ENCODE measurements at places on chromosomes 4 and X.

GRCh38 chr4:41323179-41323578 is 66.5 kb downstream of the UCHL1 start:
- DNase-seq, result no peak

DNA sequence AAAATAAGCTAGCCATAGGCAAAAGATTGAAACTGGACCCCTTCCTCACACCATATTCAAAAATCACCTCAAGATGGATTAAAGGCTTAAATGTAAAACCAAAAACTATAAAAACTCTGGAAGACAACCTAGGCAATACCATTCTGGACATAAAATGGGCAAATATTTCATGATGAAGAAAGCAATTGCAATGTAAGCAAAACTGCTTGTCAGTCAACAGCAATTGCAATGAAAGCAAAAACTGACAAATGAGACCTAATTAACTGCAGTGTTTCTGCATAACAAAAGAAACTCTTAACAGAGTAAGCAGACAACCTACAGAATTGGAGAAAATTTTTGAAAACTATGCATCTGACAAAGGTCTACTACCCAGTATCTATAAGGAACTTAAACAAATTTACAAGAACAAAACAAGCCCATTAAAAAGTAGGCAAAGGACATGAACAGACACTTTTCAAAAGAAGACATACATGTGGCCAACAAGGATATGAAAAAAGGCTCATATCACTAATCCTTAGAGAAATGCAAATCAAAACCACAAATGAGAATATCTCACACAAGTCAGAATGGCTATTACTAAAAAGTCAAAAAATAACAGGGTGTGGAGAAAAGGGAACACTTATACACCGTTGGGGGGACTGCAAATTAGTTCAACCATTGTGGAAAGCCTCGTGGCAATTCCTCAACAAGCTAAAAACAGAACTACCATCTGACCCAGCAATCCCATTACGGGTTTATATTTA is 46.7 kb downstream of the CFAP299 start:
- DNase-seq, result no peak

- no peak for DNase-seq
Measured at GRCh38 chr4:40231316-40231863, 34.6 kb downstream of the RHOH start.

DNA sequence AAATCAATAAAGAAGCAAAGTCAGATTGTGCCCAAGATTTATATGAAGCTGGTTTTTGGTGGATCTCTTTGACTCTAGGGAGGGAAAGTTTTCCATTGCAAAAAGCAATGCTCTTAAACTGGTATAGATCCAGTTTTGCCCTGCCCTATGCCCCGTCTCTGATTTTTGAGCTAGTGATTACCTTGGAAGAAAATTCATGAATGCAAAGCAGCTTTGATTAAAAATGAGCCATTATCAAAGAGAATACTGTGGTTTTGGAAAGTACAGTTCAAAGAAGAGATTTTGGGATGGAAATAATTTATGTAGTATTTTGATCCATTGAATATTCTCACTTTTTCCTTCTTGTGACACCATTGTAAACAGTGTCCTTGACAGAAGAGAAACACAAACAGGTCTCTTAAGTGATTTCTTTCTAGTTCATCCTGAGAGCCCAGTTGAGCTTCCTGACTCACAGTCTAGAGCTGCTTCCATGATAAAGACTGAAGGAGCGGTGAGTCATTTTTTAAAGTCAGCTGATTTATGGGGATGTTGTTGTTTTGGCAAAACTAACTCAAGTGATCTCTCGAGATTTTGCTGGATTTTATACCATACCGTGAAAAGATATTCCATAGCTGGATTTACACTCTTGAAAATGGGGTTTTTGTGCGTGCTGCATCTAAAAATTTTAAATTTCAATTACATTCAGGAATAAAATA is 76.7 kb downstream of the AFF1 start:
- no peak for DNase-seq

GRCh38 chrX:136736690-136737089 is 44.0 kb downstream of the ARHGEF6 start:
- DNase-seq, result no peak

DNA sequence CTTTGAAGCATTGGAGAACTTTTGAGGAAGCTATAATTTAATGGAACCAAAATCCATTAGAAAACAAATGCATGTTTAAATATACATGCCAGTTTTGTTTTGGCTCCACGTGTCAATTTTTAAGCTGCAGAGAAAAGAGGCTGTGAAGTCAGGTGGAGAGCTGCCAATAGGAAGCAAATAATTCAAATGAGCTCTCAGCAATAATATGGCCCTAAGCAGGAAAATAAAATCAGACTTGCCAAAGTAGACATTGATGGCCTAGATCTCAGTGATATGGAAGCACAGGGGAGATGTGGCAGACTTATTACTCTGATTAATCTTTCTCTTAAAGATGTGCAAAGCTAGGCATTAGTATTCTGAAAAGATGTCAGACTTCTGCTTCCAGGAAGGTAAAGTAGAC is 769.8 kb upstream of the NDST4 start:
- no peak for DNase-seq

- no peak for DNase-seq
Measured at GRCh38 chr4:7787067-7787466, 152.6 kb downstream of the AFAP1 start.

- DNase-seq, result no peak
Measured at GRCh38 chr4:2785613-2786012, 7.3 kb upstream of the SH3BP2 start.

DNA sequence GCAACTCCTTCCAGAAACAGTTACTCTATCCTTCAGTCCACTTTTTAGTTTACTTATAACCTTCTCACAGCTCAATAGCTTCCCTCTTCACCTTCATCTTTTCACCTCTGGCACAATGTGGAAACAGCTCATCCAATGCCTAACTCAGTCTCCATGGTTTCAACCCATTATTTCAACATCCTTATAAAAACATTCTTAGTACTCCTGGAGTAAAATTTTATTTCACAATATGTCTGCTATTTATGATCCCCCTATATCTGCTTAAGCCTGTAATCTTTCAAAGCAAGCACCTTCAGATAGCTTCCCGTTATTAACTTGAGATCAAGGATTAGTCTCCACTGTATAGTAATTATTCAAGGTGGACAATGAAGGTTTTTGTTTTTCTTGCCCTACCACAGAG is 156.3 kb downstream of the GASK1B start:
- DNase-seq, result no peak

DNA sequence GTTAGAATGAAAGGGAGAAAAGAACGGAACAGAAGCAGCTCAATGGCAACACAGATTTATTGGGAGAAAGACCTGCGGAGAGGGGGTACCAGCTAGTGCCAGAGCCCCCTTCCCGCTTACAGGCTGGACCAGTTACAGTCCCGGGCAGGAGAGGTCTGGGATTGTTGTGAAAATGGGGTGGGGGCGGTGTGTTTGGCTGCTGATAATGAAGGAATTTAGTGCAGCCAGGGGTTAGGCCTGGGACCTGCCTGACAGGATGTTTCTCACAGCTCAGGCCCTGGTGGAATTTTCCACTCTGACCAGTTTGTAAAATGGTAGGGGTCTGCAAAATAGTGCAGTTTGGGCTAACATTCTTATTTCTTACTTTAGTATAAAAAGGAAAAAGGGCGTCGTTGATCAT is 75.4 kb upstream of the SPIN4 start:
- DNase-seq, result no peak

- DNase-seq, result no peak
Measured at GRCh38 chrX:65508851-65509250, 25.7 kb downstream of the LAS1L start.

Measured in NCI-H1105 treated with DMSO at 0.1 percent for 48 hours (cell line).